ENCODE measurements at places on chromosomes 16 and 17.

- DNase-seq, result peak; percentile 61
Observed at GRCh38 chr17:70499067-70499786, 329.9 kb downstream of the KCNJ2 start.

- DNase-seq, result peak; percentile 39
Observed at GRCh38 chr16:69520800-69521602, 44.8 kb upstream of the NFAT5 start.

DNA sequence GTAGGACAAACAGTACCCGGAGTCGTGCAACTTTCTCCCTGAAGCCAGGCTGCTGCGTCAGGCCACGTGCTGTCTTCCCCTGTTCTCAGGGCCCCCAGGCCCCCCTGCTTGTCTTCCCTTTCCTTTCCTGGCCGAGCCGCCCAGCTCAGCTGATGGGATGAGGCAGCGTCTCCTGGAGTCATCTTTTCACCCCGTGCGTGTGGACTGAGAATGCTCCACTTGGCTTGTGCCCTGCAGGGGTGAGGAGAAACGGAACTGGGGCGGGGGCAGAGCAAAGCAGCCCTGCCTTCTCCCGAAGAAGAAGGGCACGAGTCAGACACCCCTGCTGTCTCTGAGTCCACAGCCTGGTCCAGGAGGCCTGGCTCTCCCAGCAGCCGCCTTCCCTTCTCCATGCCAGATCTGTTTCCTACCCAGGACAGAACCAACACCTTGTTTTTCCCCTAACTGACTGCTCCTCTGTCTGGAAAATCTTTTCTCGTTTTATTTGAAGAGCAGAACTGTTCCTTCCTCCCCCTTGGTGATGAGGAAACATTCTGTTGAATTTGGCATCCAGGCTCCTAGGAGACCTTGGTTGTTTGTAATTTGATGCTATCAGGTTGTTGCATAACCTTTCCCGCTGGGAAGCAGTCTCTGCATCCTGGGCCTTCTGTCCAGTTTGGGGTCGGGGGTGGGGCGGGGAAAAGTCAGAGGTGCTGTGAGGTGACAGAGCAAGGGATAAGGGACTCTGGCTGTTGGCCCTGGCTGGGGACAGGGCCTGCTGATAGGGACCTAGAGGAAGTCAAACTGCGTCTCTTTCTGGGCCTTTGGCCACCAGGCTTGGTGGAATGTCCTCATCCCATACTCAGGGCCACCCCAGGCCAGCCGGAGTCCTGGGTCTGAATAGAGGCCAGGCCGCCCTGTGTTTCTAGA lies 78.8 kb downstream of the WIPI1 start:
- DNase-seq, result no peak

DNA sequence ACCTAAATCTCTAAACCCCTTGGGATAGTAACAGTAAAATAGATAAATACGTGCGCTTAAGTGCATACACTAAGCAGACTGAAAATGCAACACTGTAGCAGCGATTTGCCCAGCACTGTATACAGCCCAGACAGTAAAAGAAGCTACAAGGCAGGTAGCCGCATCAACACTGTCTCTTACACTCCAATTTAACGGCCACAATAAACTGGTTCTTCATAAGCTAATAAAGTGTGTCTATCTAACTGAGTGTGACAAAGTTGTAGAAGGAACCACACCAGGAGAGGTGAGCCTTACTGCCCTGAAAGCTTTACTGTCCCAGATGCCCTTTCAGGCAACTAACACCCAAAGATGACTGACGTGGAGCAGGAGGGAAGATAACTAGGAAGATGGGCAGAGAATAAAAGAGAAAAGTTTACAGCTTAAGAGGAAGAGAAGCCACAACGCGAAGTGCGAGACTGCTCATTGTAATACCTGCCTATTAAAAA lies 847 bp downstream of the ZDHHC7 start:
- no peak for DNase-seq

- no peak for DNase-seq
Observed at GRCh38 chr17:7340179-7340578, 3.9 kb downstream of the ACAP1 start.

- peak; percentile 4 for DNase-seq
Observed at GRCh38 chr16:83727751-83728352, 79.9 kb upstream of the HSBP1 start.

DNA sequence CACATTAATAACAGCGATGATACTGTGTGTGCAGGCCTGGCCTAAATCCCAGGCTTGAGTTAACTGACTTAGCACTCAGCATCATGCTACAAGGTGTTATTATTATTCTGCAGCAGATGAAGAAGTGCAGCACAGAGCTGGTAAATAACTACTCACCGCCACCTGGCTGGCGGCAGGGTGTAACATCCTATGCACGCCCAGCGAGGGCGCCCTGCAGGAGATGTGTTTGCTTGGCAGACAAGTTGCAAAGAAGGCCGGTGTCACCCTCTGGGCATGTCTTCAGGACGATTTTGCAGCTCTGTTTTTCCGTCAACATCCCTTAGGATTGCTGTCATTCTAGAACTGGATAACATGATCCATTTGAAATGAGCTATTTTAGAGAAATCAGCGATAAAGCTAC lies 30.1 kb downstream of the DNAH9 start:
- no peak for DNase-seq

DNA sequence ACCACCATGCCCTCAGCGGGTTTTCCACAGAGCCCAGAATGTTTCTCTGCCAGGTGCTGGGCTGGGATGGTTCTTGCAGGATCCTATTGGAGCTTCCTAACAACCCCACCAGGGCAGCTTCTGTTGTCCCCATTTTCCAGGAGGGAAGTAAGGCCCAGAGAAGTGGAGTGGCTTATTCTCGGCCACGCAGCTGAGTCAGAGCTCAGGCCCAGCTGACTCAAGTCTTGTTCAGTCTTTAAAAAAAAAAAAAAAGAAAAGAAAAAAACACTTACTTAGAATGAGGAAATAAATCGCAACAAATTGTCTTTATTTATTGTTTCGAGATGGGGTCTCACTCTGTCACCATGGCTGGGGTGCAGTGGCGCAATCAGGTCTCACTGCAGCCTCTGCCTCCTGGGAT lies 413.0 kb downstream of the CPPED1 start:
- DNase-seq, result peak; percentile 14

- DNase-seq, result no peak
Observed at GRCh38 chr17:70879401-70879800, 710.1 kb downstream of the KCNJ2 start.

DNA sequence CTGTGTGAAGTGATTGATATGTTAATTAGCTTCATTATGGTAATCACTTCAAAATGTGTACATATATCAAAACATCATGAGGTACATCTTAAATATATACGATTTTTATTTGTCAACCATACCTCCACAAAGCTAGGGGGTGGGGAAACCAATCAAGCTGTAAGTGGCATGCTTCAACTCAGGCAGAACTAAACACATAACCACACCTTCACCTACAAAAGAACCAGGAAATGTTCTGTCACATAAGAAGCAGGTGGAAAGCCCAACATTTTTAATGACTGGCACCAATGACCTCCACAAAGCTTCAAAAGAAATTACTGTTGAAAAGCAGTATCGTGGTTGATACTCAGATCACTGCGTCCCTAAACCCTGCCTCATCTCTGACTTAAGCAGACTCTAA lies 867.7 kb upstream of the EEF2KMT start:
- no peak for DNase-seq

GRCh38 chr16:79150151-79150550 lies 450.4 kb downstream of the MAF start:
- DNase-seq, result no peak

GRCh38 chr17:27354051-27354490 lies 60.2 kb downstream of the WSB1 start:
- DNase-seq, result no peak

- DNase-seq, result no peak
Observed at GRCh38 chr17:51618476-51618875, 358.1 kb downstream of the UTP18 start.

DNA sequence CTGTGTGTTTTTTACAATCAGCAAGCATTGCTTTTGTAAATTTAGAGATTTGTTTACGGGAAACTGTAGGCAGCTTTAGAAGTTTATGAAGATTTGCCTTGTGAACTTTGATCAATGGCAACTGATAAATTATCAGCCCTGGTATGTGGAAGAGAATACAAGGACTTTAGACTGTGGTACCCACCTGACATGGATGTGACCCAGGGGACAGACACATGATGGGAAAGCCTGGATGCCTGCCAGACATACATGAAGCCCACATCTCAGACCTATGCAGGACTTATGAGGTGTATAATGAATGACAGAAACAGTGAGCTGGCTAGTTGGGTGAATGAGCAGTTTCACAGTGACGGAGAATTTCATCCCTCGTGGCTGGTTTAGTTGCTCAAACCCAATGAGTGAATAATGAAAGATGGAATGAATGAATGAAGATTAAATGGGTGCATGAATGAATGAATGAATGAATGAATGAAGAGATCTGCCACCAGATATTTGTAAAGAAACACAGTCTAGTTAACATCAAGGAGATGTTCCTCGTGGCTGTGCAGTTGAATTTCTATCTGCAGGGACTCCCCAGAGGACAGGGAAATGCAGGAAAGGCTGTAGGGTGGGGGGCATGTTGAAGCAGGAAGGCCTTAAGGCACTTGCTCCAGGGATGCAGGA lies 7.6 kb downstream of the TMEM92 start:
- no peak for DNase-seq

DNA sequence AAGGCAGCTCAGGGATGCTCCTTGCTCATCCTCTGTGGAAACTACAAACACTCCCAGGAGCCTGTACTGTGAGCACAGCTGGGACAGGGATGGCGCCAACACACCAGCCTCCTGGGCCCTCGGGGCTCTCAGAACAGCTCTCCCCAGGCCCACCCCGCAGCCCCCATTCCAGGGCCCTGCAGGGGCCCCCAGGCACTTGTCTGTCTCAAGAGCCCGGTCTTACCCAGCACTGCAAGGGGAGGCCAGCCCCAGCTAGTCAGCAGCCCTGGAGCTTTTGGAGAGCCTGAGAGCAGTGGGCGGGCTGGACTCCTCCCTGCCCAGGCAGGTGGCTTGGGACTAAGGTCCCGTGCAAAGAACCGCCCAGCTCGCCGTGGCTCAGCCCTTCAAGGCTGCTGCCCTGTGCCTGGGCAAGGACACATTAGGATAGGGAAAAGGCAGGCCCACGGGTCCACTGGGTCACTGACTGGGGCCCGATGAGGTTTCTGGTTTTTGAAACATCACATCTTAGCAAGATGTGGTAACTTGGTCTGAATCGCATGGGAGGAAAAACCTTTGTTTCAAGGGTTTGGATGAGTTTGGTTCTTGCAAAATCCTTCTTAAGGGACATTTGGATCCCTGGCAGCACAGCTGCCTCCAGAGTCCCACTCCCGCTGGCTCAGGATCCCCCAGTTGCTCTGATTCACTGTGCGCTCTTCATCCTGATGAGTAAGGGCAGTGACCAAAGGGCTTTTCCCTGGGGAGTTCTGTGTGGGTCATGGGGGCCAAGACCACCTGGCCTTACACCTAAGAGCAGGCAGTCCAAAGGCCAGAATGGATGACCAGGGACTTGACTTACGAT lies 2.8 kb downstream of the DNASE1L2 start:
- DNase-seq, result no peak

DNA sequence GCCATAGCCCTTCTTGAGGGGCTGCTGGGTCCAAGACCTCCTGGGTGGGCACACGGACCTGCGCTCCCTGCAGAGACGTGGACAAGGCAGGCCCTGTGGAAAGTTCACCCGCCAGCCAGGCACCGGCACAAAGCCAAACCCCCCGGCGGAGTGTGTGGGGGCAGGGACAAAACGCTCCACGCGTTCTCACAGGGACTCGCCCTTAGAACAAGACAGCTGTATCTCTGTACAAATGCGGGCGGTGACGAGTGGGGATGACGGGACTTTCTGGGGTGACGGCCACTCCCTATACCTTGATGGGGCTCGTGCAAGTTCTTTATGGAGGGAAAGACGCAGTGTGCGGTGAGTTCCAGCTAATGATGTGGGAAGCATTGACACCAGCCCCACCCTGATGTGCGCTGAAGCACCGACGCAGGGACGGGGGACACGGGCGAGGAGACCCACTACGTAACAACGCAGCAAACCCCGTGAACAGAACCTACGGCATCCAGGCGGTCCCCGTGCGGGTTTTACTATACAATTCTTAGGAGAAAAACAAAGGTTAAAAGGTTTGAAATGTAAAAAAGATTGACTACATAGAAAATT lies 49.4 kb downstream of the LMF1 start:
- DNase-seq, result no peak

- no peak for DNase-seq
Observed at GRCh38 chr17:39181303-39181702, 15.3 kb upstream of the ARL5C start.

DNA sequence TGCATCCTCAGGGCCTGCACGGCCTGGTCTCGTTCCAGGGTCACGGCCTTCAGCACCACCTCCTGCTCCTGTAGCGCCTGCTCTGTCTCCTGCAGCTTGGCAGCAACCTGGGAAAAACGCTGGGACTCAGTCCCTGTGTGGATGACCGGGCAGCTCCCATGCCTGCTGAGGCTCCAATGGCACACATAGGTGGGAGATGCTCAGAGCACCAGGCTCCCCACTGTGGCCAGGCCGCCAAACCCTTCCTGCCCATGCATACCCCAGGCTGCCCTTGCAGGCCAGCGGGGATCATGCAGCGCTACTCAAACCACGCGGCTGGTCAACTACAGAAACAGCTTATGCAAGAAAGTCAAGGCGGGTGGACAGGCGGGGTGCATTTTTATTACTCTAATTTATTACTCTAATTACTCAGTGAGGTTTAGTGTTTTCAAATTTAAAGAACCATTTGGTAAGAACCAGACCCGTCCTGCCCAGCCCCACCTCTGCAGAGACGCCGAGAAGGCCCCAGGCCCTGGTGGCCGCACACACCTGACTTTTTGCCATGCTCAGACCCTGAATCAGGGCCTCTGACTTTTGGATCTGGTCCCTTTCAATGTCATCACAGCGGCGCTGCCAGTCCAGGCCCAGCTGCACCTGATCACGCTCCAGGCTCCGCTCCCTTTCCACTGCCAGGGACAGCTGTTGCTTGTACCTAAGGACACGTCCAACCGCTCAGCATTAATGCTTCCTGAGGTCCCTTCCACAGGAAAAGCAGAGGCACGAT lies 34.0 kb downstream of the CCDC57 start:
- DNase-seq, result no peak

DNA sequence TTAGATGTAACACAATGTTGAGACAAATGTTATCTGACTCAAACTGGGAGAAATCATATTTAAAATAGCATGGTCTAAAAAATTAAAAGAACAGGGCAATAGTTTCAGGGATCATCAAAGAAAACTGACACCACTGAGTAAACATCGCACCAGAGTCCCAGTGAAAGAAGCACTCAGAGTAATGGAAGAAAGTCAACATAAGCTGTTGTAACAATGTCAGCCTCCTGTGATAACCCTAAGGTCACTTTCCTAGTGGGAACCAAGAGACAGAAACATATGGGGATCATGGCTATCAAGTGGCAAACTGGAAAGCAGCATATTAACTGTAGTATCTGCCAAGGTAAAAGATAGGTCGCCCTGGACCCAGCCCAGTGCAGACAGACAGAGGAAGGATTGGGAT lies 160.8 kb downstream of the CA10 start:
- no peak for DNase-seq

Measured in common myeloid progenitor, CD34-positive (primary cell).